ENCODE measurements at places on chromosomes 11 and 22.
A peak's percentile ranks its signal among the peaks of the same experiment; 100 is the strongest.

- no peak for DNase-seq
Measured at GRCh38 chr11:102933627-102934026, 21.9 kb downstream of the MMP13 start.

GRCh38 chr11:28535677-28536076, 427.5 kb downstream of the METTL15 start:
- no peak for DNase-seq

DNA sequence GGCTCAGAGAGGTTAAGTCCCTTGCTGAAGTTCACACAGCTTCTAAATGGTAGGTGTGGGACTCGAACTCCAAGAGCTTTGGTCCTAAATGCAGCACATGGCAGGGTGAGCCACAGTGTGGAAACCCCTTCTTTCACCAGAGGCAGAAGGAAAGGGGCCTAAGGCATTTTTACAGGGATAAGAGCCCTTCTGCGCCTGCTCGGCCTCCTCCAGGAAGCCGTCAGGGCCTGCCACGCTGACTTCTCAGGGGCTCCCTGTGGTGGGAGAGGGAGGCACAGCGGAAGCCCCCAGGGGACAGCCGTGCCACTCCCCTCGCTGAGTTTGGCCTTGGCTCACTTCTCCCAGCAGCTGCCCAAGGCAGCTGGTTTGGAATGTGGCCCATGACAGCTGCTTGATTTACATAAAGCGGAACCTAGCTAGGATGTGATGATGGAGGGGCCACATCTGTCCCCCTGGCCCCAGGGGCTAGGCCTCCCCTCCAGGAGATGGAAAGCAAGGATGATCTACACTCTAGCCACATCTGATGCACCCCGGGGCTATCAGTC, 35.4 kb downstream of the CD82 start:
- no peak for DNase-seq

DNA sequence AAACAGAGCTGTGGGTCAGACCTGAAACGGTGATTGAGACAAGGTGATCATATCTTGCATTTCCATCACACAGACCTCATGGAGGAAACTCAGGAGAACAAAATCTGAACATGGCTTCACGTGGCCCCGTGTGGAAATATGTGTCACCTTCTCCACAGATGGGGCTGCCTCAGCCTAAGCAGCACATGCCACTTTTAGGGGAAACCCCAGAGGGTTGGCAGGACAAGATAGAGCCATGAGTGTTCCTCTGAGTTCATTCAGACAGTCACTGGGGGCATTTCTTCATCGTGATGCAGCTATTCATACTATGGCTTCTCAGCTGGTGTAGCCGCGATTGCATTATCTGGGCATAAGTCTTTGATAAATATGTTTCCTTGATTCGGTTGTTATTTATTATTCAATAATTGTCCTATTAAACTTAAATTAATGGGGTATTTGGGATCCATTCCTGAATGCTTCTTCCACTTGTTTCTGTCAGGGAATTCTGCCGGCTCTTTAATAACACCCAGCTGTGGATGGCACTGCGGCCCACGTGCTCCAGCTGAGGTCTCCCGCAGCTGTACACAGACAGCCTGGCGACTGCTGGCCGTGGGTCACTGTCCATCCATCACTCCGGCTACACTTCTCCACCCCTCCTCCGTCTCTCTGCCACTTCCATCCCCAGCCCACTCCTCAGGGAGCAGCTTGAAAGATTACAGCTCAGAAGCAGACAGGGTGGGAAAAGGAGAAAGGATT, 485.1 kb downstream of the OPCML start:
- DNase-seq = no peak

DNA sequence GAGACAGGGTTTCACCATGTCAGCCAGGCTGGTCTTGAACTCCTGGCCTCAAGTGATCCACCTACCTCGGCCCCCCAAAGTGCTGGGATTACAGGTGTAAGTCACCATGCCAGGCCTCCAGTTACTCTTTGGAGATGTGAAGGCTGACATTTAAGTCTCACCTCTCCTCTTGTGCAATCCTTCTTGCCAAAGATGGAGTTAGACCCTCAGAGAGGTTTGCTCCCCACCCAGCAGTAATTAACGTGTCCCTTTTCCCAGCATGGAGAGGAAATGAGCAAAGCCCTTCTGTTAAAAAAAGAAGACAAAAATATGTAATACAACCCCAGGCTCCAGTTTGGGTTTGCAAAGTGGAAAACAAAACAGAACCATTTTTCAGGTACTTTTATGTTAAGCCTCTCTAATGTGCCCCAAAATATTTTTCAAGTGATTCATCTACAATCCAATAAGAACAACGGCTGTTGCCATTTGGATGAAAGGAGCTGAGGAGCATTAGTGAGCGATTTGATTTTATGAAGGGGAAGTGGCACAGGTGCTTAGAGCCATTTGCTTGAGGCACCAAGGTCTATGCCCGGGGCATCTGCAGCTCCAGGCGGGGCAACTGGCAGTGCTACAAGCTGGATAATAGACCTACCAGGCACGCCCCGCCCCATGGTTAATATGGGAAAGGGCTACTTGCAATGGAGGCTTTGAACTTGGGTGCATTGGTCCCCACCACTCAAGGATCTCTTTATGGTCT, 57.2 kb downstream of the GRIK4 start:
- DNase-seq = no peak

DNA sequence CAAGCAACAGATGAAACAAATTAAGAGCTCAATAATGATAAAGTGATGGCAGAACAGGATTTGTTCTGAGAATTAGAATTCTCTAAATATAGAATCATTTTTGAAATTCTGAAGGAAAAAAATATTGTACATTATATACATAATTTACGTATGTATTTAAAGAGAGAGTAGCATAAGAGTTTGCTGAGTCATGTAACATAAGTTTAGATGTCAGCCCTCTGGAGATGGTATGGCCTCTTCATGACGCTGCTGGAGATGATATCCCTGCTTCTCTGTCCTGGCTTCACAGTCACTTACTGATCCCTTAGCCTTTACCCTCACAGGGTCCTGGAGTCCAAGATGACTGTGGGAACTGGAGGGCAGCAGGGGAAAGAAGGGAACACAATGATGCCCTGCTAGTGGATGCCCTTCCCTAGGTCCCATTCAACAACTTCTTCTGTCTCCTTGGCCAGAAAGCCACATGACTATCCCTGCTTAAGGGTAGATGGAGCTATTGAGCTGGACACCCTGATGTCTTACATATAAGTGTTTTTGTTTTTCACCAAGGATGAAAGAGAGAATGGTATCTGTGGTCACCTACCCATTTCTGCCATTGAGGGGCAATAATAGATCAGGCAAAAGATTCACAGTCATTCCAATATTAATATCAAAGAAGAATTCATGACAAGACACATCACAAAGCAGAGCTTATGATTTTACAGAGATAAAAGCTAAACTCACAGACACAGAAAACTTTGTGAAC, 753.1 kb downstream of the TBC1D22A start:
- DNase-seq = no peak

DNA sequence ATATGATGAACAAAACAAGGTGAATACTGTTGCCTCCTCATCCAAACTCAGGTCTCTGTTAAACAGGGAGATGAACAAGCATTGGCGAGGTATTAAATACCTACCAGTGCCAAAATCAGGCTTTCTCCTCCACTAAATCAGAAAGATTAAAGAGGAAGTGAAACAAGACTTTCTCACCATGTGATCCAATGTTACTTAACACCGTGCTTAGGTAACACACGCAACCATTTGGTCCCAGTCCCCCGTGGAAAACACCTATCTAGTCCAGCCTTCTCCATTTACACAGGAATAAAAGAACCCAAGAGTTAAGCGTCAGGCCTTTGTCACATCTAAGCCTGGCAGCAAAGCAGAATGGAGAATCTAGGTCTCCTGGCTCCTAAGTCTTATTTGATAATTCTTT, 34.5 kb downstream of the TENM4 start:
- DNase-seq = no peak

GRCh38 chr11:9075556-9075955, 15.8 kb downstream of the SCUBE2 start:
- DNase-seq = no peak

DNA sequence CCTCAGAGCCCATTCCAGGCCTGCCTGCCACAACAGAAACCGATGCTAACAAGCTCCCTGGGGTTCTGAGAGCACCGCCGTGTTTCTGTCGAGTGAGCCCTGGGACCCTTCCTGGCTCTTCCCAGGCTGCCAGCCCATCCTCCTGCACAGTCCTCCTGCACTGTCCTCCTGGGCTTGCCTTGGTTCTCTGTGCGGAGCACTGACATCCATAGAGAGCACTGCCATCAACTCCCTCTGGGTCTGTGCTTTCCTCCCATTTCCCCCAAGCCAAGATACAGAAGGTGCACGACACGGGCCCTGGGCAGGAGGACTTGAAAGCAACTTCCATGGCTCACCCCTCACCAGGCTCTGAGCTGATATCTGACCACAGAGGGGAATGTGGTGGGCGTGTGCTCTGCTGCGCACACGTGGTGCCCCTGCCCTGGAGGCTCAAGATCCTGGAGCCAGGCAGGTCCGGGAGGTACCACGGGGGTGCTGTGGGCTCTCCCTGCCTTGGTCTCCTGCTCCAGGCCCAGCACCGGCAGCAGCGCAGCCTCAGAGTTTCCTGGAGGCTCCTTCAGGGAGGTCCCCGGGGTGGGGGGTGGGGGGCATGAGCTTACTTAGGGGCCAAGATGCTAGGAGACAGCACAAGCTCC, 304.2 kb downstream of the BRD1 start:
- DNase-seq = no peak

- no peak for DNase-seq
Measured at GRCh38 chr11:19775622-19776021, 63.0 kb downstream of the NAV2 start.

GRCh38 chr11:36408498-36409136, 101.5 kb downstream of the TRAF6 start:
- no peak for DNase-seq

DNA sequence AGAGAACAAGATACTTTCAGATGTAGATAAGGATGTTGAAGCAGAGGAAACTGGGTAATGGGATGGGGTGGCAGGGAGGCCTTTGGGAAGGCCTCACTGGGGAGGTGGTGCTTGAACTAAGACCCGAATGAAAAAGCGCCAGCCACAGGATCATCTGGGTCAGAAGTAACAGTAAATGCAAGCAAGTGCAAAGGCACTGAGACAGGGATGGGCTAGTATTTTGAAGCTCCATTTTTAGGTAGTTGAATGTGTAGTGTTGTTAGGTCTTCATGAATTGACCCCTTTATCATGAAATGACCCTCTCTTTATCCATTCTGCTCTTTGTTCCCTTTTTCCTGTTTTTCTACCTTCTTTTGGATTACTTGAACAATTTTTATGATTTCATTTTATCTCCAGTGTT, 6.2 kb upstream of the PACS1 start:
- no peak for DNase-seq

GRCh38 chr11:29343465-29344333, 673.1 kb downstream of the KCNA4 start:
- DNase-seq = peak; percentile 3

- no peak for DNase-seq
Measured at GRCh38 chr11:2002042-2002776, 4.6 kb upstream of the H19 start.

- DNase-seq = no peak
Measured at GRCh38 chr11:121615501-121615900, 162.7 kb upstream of the SORL1-AS1 start.

- no peak for DNase-seq
Measured at GRCh38 chr11:10935015-10935559, 77.2 kb upstream of the ZBED5 start.

DNA sequence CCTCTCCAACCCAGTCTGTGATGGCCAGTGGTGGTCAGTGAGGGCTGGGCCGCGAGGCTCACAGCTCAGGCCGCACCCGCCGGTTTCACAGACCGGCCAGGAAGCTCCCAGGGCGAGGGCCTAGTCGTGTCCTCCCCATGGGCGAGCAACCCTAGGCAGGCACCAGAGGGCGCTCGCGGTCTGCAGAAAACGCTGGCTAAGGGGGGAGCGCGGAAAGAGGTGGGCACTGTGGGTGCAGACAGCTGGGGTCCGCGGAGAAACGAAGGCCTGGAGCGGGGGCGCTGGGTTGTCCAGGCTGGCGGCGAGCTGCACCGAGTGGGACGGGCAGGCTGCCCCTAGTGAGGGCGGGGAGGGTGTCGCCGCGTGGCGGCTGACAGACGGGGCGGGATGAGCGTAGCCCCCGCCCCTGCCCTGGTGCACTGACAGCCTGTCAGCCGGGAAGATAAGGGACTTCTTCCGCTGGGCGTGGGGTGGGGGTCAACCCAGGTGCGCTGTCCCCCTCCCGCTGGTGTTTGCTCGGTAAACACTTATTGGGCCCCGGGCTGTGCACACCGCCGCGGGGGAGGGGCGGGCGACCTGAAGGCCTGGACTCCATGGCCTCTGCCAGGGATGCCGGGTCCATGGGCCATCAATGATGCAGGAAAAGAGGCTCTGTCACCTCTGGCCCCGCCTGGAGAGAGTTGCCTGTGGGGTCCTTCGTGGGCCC, 7.5 kb downstream of the GP1BB start:
- DNase-seq = peak; percentile 88

GRCh38 chr11:111726301-111726713, 39.9 kb downstream of the PPP2R1B start:
- DNase-seq = no peak

DNA sequence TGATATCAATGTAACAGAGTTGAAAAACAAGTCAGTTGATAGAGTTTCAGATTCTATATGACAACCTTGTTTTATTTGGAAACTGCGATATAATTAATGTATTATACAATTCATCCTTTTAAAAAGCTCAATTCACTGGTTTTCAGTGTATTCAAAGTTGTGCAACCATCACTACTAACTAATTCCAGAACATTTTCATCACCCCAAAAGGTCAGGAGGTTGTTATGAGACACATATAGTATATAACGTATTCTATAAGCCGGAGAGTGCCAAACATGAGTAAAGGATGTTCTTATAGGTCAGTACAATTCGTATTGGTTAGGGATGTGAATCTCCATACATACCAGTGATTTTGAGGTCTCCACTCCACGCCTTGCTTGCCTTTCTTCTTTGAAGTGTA, 40.1 kb upstream of the UCP3 start:
- DNase-seq = no peak

GRCh38 chr11:115197031-115197430, 307.2 kb downstream of the CADM1 start:
- no peak for DNase-seq

GRCh38 chr22:25880524-25880923, 138.5 kb downstream of the MYO18B start:
- DNase-seq = no peak

GRCh38 chr11:101100601-101101000, 29.0 kb downstream of the PGR start:
- DNase-seq = no peak

DNA sequence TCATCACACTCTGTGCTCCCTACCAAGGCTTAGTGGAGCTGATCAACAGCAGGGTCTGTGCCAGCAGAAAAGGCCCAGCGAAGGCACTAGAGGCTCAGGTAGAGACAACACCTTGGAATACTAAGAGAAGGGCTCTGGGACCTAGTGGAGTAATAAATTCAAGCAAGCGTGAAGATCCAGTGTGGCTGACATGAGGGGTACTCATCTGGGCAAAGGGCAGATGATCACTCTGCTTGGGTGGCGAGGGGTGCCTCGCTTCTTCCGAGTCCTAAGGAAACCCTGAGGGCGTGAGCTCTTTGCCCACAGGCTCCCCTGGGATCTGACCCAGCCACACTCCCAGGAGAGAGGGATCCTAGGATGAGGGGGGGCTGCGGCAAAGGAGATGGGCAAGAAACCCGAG, 3.5 kb upstream of the TPBGL start:
- no peak for DNase-seq
